ENCODE measurements at places on chromosomes 5 and 9. TPM values are rescaled to one million over a fixed set of nuclear protein-coding genes. Genes with fewer than 3 reads are reported as not detected.

Gene NR2F1
- total RNA-seq, result 5.2 TPM

Gene C5orf52
- total RNA-seq, result not detected

Gene DIMT1
- 23.7 TPM for total RNA-seq

Gene IFNA8
- not detected for total RNA-seq

Gene EGR1
- 16.2 TPM for total RNA-seq

Gene PPIC
- 59.2 TPM for total RNA-seq

Gene FAM78A
- total RNA-seq, result 0.44 TPM

Gene HSPA4
- total RNA-seq, result 122 TPM

Gene PCDHGB6
- 4.7 TPM for total RNA-seq

Gene GFI1B
- not detected for total RNA-seq

Gene ADAMTSL2
- total RNA-seq, result 0.79 TPM

Gene SPATA31D4
- not detected for total RNA-seq

Gene SYNPO
- 17.6 TPM for total RNA-seq

Gene PCDHB16
- 1.9 TPM for total RNA-seq

Gene KIF4B
- total RNA-seq, result not detected
